ENCODE measurements at places on chromosomes 16 and 17.

DNA sequence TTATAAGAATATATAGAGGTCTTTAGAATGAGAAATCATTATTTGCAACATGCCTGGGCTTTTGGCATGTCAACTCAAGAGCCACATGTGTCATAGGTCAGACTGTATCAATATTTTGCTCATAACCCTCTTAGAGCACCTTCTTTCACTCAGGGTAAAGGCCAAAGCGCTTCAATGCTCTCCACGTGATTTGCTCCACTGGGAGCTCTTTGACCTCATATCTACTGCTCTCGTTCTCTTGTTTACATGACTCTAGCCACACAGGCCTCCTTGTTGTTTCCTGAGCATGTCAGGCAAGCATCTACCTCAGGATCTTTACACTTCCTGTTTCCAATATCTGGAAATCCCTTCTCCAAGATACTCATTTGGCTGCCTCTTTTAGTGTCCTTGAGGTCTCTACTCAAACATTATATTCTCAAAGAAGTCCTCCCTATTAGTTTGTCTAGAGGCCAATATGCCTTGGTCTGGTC lies 148.4 kb downstream of the TOX3 start:
- no peak for DNase-seq

DNA sequence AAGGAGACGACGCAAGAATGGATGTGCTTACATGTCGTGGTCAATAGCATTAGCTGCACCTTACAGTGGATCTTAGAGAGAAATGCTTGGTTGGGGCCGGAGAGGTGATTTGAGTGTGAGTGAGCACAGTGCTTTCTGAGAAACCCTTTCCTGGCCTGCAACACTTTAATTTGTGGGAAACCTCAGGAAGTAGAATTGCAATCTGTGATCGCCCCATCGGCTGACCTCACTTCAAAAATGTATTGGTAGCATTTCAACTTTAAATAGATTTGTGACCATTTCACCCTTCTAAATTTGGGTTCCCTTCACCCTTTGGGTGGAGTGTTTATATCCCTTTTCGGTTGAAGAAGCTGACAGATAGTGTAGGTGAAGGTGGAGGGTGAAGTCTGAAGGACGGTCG lies 13.2 kb downstream of the PRKCB start:
- no peak for DNase-seq

GRCh38 chr16:87056083-87056482 lies 261.1 kb downstream of the C16orf95 start:
- DNase-seq = no peak

GRCh38 chr16:14240964-14241363 lies 169.8 kb downstream of the MRTFB start:
- no peak for DNase-seq

DNA sequence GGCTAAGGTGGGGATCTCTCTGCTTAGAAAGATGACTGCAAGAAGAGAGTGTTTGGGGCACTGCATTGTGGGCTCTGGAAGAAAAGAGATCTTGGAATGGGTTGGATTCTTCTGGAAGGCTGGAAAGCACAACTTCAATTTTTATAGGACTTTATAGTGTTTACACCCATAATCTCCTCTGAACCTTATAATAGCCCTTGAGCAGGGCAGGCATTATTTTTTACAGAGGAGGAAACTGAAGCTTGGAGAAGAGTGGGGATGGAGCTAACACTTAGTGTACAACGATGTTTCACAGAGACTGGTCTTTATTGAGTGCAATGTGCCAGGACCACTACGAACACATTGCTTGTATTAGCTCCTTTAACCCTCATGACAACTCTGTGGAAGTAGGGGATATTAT lies 10.4 kb downstream of the TNS4 start:
- DNase-seq = no peak

DNA sequence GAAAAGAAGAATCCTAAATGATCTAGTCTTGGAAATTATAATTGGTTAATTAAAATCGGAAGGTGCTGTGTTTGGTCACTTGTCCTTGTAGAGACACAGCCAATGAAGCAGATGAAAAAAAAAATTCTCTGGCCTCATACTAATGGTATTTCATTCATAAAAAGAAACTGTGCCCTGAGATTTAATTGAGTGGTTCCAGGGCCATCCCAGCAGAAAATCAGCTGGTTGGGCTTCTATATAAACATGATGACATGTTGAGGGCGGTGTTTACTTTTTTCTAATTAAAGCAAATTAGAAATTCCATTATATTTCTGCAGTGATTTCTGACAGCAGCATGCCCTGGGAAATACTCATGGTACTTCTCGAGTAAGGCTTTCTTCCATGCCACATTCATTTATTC lies 191.9 kb upstream of the KCNJ16 start:
- DNase-seq = no peak

- DNase-seq = no peak
These were observed 5.3 kb downstream of the DEF8 start for GRCh38 chr16:89953671-89954406.

DNA sequence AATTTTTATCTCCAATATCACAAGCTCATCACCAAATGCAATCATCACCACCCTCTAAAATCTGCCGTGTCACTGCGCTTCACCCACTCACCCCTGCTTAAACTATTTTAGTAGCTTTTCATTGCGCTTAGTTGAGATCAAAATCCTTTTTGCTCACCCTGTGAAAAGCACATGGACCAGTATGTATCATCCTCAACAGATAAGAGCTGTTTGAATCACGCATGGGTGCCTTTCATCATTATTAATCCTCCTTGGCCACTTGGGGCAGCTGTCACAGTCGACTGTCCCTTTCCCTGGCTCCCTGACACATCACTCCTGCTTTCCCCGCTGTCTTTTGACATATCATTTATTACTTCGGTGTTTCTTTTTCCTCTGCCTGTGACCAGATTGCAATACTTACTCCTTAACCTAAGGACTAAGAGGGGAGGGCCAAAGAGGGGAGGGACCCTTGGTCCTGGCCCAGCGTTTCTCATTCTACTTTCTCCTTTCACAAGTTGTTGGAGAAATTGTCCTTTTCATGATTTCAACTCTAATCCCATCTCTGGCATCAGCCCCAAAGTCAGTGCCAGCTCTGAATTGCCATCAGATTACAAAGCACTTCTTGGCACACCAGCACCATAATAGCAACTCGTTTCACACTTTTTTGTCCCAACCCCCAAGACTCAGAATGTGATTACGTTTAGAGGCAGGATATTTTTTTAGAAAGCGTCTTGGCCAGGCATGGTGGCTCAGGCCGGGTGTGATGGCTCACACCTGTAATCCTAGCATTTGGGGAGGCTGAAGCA lies 8.6 kb upstream of the KDM6B start:
- DNase-seq = peak; percentile 20

All from erythroblast (primary cell).